ENCODE measurements at places on chromosomes 2 and 18.

DNA sequence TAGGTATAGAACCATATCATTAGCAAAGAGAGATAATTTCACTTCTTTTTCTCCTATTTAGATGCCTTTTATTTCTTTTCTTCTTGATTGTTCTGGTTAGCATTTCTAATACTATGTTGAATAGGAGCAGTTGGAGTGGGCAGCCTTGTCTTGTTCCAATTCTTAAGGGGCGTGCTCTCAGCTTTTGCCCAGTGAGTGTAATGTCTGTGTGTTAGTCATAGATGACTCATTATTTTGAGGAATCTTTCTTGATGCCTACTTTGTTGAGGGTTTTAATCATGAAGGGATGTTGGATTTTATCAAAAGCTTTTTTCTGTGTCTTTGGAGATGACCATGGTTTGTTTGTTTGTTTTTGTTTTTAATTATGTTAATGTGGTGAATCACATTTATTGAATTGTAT, 1453.1 kb upstream of the SLC39A10 start:
- DNase-seq = no peak

DNA sequence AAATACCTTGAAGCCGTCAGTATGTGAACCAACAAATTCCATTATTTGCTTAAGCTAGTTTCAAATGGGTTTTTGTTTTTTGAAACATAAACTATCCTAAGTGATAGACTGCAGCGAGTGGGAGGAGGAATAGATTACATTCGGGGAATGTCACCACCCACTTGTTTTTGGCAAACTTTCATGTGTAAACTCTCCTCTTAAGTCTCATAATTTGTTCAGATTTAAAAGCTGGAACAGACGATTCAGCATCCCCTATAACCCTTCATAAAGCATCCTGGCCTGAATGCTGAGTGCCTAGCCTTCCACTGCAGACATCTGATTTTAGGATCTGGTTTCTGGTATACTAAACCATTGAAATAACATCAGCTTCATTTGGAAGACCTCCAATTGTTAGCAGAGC, 51.0 kb downstream of the CPO start:
- no peak for DNase-seq

DNA sequence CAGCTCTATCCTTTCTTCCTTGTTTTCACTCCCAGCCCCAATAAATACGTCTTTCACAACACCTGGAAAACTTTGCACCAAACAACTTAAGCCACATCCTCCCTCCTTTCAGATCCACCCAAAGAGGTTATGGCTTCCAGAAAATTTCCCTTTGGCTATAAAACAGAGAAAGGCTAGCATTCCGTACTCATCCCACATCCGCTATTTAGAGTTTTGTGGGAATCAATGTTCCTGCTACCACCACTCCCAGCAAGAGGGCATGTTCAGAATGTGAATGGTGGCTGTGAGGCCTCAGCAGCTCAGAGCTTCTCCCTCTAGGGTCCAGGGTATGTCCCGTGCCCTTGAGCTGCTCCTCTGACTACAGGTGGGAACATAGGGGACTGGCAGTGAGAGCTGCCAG, 214.6 kb downstream of the NCK2 start:
- no peak for DNase-seq

GRCh38 chr2:127673291-127674069, 1.9 kb downstream of the LIMS2 start:
- DNase-seq = no peak

- no peak for DNase-seq
Measured at GRCh38 chr2:175097297-175097696, 70.7 kb downstream of the ATF2 start.

DNA sequence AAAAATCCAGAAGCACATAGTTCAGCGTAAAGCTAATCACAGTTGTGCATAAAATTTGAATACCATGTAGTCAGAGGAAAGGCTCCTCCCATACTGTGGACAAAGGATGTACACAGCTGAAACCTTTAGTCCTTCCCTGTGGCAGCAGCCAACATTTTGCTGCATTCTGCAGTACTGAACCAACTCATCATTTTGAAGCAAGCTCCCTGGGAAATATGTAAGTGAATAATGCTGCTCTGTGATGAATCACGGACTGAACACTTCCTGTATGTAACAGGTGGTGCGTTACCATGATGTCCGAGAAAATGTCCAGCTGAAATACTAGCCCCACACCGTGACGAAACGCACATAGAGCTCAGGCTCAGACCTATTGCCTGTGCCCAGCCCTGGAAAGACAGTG, 421.1 kb upstream of the RAB12 start:
- DNase-seq = no peak

- DNase-seq = no peak
Measured at GRCh38 chr2:127407661-127408003, 10.6 kb upstream of the PROC start.

DNA sequence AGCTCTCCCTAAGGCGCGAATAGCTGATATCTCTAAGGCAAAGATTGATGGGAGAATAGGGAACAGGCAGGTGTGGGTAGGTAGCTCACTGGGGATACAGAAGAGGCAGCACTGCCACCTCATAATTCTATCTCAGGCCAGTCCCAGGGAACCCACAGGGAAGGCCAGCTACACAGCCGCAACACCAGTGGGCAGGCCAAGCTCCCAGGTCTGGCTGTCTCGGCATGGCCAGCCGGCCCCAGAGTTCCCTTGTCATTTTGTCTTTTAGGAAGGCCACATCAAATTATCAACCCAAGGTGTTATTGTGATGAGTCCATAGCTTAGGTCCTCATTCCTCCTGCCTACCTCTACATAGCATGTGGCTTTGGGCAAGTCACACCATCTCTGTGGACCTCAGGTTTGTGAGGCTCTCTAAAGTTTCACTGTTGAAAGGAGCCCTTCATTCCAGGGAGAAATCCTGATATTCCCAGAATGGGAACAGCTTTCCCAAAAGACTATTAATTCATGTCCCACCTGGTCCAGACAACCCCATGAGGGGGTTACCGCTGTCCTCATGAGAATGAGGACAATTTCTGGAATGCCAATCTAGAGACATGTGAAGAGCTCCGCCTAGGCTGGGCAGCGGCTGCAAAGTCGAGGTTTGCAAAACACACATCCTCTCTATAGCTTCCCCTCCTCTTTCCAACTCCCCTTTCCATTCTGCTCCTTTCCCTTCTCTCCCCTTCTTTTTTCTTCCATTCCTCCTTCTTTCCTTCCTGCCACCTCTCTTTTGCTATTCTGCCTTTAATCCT, 287.1 kb upstream of the ID2 start:
- DNase-seq = no peak

DNA sequence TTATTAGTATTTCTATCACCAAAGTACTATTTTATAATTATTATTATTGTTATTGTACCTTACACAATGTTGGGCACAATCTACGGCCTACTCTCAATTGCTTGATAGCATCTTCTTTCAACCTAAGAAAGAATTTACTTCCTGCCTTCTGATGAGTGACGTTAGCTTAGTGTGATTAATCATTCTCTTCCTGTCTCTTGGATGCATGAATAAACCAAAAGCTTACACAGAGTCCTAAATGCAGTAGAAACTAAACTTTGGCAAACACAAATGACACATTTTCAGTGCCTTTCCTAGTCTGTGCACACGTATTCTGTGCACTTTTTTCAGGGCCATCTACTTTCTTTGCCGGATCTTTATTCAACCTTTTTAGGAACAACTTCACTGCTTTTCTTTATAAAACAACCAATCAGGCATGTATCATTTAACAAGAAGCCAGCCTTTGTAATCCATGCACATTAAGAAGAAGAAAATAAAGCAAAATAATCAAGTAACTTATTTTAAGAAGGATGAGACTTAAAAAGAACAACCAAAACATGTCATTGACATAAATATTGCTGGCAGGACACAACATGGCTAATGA, 19.1 kb downstream of the TRAK2 start:
- DNase-seq = no peak

GRCh38 chr2:128440666-128441340, 122.1 kb upstream of the HS6ST1 start:
- no peak for DNase-seq

DNA sequence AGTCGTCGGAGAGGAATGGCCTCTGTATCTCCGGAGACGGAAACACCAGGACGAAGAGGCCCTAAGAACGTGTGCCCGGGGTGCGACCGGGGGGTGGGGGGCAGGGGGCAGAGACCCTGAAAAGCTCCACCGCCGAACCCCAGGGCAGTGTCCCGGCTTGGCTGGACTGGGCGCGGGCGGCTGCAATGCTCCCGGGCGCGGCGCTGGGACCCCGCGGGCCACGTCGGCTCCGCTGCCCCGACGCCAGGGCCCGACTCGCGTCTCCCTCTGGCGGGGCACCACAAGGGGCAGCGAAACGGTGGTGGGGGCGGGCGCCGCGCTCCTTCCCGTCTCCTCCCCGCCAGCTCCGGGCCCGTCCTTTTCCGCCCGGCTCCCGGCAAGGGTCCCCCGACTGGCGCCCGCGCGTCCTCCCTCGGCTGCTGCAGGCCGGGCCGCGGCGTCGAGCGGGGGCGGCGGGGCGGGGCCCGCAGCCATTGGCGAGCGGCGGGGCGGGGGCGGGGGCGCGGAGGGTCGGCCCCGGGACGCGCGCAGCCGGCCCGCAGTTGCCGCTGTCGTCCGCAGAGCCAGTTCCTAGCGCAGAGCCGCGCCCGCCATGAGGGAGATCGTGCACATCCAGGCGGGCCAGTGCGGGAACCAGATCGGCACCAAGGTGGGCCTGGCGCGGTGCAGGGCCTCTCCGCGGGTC, at the start of gene TUBB6:
TUBB6 (plus strand) TSS at position 541 of the 685 bp plus-strand sequence; CDS start at position 593, 52 bp downstream.
- peak; percentile 76 for DNase-seq

DNA sequence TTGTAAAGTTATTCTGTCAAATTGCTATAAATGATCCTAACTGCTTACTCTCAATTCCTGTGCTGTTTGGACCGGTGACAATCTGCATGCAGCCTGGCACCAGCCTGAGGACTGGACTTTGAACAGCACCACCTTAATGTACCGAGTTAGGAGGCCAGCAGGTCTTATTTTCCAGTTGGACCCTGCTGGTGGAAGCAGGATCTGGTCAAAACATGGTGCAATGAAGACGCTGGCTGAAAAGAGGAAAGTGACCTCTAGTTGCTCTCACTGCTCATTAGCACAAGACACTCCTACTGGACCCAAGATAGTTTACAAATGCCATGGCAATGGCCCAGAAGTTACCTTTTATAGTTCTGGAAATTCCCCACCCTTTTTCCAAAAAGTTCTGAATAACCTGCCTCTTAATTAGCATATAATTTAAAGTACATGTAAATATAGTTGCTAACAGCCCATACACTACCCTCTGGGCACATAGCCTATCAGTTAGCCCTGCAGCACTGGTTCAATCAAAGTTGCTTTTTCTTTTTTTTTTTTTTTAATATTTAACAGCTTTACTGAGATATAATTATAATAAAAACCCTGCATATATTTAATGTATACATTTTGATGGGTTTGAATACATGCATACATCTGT, 35.8 kb downstream of the RBKS start:
- DNase-seq = no peak

- no peak for DNase-seq
Measured at GRCh38 chr2:229489016-229489415, 217.9 kb upstream of the PID1 start.

- DNase-seq = no peak
Measured at GRCh38 chr18:24246143-24246542, 107.3 kb downstream of the CABYR start.

DNA sequence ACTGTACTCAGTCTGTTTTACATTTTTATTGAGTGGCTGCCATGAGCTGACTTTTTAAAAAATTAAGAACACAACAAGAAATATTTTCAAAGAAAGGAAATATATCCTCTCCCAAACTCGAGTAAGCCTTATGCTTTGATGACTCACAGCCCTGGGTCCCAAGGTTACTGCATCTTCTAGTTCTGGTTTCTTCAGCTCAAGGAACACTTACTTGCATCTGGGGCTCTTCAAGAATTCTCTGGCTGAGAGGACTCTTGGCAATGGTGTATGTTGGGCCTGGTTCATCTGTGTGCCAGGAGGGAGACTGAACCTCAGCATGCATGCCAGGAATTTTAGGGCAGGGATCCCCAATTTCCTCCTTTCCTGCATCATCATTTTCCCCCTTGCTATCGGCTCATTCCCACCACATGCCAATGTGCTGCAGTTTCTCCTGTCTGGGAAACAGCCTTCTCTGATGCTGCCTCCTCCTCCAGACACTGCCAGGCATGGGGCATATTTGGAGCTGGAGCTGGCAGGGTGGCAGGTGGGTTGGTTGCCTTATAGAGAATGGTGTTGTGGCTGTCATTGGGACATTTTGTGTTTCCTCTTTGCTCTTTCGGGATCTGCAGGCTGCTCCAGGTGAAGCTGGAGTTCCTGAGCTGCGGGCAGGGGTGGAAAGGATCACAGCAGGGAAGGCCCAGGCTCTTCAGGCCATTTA, 192.2 kb upstream of the HS6ST1 start:
- no peak for DNase-seq

- DNase-seq = no peak
Measured at GRCh38 chr2:34307636-34308035, 708.5 kb upstream of the FAM98A start.

- DNase-seq = no peak
Measured at GRCh38 chr2:75375646-75376582, 176.6 kb upstream of the TACR1 start.

DNA sequence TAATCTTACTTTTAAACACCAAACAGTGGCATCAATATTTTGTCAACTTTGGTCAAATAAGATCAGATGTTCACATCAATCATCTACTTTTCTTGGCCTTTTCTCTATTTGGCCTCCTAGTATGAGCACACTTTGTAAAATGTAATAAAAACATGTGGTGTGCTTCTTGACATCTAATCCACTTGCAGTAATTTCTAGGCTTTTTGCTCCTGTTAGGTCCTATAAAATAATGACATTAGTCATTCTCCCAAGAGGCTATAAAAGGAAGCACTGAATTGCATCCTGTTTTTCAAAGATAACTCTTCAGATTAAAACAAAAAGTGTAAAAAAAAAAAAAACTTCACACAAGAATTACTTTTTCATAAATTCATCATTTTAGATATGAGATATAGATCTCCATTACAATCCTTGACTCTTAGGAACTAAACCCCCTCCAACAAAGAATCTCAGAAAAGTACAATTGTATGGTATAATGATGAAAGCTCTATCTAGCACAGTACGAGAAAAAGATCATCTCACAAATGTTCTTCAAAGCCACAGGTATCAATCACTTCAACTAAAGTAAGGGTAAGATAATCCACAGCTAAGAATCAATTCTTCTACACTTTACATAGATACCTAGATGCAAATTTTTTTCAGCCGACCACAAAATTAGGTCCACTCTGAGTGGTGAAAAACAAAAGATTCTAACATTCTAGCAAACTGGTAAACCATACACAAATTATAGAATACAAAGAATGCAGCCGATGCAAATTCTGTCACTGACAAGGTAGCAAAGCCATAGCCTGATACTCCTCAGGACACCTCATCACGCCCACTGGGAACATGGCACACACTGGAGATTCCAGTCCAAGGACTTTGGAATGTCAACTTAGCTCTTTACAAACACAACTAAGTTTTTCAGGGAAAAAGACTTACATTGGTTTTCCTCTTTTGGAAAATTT, 2.7 kb downstream of the BCL2 start:
- DNase-seq = no peak

- no peak for DNase-seq
Measured at GRCh38 chr2:31082002-31082401, 56.2 kb downstream of the GALNT14 start.

Data from nephron progenitor cell (in vitro differentiated cells).